Stimulated activated CD8-positive, alpha-beta memory T cell treated with anti-CD3 and anti-CD28 coated beads, Interleukin-15, amount 100 ng/mL, for 1 hour (primary cell): ENCODE measurements at places on chromosomes 2 and 18.

DNA sequence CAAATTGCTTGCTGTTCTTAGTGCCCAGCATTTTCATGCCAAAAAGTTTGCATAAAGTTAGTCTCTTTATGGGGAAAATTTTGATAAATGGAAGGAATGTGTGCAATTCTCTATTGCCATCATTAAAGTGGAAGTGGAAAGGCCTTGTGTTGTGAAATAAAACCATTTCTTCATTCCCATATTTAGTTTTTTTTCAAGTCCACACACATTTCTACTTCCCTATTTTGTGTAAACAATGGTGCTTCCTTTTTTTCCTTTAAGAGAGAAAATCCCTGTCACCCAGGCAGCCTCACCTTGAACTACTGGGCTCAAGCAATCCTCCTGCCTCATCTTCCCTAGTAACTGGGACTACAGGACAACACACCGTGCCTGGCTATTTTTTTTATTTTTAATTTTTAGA lies 42.3 kb upstream of the NCOA1 start:
- no peak for DNase-seq

DNA sequence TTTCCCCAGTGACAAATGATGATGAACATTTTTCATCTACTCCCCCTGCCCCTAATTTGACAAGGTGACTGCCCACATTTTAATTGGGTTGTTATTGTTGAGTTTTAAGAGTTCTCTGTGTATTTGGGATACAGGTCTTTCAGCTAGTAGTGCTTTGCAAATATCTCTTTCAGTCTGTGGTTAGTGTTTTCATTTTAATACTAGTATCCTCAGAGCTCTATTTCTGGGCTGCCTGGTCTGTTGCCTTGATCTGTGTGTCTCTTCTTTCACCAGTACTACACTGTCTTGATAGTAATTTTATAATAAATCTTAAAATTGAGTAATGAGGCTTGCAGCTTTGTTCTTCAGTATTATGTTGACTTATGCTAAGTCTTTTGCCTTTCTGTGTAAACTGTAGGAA lies 19.7 kb downstream of the EIF5B start:
- DNase-seq = no peak

DNA sequence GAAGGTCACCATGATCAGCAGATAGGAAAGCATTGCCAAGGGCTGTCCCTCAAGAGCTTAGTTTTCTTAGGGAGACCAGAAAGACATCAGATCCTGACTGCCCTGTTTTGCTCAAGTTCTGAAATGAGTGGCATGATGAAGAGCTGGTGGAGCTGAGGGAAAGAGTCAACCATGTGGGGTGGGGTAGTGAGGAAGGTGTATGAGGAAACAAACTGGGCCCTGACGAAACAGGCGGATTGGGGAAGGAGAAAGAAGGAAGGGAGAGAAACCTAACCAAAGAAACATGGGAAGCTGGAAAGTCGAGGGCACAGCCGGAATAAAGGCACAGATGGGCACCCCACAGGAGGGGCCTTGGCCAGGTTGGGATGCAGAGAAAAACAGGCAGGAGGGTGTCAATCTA lies 8.0 kb downstream of the TGOLN2 start:
- no peak for DNase-seq

GRCh38 chr2:10352972-10353371 lies 50.3 kb downstream of the HPCAL1 start:
- DNase-seq = no peak

DNA sequence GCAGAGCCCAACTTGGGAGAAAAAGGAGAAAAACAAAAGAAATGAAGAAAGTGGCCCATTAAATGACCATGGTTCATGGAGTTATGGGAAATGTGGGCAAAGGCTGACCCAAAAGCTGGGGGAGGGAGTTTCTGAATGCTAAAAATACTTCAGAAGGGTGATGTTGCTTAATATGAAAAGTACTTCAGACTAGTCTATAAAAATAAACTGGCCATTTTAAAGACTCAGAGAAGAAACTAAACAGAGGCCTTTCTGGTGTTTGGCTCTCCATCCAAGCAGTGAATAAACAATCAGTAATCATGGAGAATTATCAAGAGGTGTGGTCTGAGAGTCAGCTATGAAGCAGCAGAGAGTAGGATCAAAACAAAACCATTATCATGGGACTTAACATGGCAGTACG lies 160.8 kb upstream of the MAPRE2 start:
- no peak for DNase-seq

DNA sequence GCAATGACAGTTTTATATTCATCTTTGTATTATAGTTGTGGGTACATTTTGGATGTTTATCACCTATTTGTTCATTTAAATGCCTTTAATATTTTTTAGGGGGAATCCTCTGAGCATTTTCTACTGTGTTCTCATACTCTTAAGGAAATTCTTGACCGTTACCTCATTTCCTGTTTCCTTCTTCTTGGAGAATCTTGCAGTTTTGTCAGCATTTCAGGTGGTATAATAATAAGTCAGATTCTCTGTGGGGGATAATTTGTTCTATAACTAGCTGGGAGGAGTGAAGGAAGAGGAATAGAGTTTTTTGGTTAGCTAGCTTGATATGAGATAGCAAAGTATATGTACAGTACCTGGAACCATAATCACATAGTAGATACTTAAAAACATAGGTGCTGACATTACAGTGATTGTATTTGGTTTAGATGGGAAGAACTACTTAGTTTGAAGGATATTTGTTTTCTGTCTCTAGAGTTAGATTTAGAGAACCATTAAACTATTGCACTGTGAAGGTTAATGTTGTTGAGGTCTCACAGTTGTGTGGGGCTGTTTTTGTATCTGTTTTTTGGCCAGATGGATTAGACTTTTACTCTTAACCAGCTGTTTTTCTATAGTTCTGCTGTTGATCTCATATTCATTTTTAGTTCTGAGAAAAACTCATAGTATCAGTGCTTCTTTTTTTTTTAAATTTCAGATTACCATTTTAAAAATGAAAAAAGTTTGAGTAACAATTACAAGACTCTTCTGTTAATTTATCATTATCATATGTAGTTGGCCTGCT lies 14.2 kb downstream of the MTX2 start:
- no peak for DNase-seq

- no peak for DNase-seq
Measured at GRCh38 chr2:113799375-113799774, 42.9 kb upstream of the SLC35F5 start.

DNA sequence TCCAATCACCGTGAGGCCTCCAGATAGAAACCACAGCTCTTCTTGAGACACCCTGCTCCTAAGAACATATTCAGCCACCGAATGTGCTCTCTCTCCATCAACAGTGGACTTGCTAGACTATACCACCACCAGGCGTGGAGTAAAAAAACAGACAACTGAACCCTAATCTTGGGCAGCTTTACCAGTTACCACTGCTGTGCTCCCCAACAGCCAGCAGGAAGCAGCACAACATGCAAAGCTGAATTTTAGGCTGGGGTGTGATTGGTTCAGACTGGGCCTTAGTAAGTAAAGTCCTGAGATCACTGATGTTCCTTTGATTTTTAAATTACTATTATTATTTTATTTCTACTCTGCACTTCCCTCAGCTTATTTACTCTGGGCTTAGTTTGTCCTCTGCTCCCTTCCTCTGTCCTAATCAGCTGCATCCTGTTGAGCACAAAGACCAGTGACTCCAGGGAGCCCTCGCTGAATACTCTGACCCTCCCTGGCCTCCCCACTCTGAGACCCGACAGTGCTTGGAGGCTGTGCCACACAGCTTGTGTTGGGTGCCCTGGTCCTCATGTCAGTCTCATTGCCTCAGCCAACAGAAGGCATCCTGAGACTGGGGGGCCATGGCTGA lies 21.9 kb downstream of the MRPL35 start:
- peak; percentile 32 for DNase-seq

DNA sequence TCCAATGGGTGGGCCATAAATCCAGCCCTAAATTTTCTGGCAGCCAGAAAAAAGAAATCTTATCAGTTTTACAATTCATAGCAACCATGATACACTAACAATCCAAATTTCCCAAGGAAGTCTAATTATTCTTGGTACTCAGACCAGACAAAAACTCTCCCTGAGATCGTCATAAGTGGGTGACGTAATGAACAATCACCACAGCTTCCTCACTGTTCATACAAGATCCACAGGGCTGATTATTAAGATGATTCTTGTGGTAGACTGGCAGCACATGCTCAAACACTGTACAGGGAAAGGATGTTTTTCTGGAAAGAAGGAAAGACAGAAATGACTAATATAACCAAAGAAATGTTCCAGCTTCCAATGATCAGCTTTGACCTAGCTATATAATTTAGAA lies 178.3 kb upstream of the CRIM1 start:
- no peak for DNase-seq

DNA sequence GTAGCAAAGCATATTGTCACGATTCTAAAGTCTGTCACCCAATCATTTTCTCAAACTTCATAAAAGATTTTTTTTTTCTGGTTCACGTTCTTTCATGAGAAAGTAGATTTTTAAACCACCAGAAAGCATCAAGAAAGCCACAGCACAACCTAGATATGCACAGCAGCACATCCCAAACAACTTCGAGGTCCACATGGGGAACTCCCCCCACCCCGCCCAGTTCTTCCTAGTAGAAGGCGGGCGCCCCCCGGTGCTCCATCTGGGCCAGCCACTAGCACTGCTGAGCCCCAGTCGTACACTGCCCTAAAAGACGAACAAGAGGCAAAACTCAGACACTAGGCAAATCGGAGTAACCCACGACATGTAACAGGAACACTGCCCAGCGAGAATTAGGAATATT lies 15.5 kb downstream of the HDLBP start:
- no peak for DNase-seq

DNA sequence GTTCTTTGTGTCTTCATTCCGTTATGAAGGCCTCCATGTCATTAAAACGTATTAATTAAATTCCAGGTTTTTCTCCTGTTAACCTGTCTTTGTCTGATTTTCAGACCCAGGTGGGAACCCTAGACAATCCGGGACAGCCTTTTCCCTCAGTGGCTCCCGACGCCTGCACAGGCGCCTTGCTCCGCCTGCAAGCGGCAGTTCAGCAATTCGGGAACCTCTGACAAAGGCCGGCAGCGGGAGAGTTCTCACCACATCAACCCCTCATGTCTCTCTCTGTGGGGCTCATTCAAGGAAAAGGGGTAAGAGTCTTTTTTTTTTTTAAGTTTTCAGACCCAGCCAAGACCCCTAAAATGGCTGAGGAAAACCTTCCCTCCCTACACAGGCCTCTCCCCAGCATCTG lies 259.8 kb upstream of the SALL3 start:
- no peak for DNase-seq
